ENCODE measurements at places on chromosomes 13 and 19.
A peak's percentile ranks its signal among the peaks of the same experiment; 100 is the strongest.

GRCh38 chr13:48680756-48681392 is 27.1 kb downstream of the CYSLTR2 start:
- no peak for DNase-seq

GRCh38 chr13:34416971-34417380 is 525.1 kb upstream of the NBEA start:
- no peak for DNase-seq

- no peak for DNase-seq
Observed at GRCh38 chr13:94556621-94557020, 39.3 kb downstream of the TGDS start.

GRCh38 chr19:10936661-10937084 is 8.1 kb downstream of the TIMM29 start:
- peak; percentile 59 for DNase-seq

DNA sequence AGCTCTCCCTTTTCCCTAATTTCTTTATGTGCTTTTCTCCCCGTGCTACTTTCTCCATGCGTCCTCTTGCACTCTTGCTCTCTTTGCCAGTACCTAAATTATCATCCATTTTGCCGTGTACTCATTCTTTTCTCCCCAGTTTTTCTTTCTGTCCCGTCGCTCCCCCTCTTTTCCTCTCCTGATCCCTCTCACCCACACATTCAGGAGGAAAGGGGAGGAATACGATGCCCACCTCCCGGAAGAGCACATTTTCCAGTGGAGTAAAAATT is 821 bp downstream of the ZNF616 start:
- no peak for DNase-seq

DNA sequence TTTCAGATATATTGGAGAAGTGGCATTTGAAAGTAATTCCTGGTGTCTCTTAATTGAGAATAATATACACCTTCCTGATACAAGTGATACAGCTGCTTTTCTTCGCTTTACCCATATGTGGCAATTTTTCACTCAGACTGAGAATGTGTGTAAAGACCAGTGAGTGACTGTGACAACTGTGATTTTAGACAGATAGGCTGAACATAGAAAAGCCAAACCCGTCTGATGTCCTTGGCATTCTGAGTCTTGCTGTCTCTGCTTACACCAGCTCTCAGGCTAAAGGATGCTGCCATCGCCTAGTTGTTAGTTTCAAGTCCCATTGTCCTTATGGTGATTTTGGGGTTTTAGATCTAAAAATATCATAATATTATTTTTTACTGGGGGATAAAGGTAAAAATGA is 492.6 kb downstream of the RFC3 start:
- DNase-seq, result peak; percentile 12

GRCh38 chr13:53042877-53043276 is 14.3 kb downstream of the OLFM4 start:
- DNase-seq, result no peak

DNA sequence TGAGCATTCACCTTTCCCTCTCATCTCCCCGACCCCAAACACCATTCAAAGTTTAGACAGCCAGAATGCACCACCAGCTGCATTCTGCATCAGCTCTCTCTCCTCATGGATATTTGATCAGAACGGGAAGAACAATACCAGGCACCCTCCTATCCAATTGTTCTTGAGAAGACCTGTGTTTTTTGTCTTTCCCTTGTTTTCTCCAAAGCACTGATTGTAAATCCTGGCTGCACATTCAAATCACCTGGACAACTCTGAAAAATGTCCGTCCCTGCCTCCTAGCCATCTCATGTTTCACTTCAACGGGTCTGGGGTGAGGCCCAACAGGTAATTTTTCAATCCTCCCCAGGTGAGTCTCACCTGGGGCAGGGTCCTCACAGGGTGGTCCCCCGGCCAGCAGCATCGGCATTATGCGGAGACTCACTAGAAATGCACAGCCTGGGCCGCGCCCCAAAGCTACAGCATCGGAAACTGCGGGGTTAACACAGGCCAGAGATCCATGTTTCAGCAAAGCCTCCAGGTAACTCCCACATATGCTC is 5.5 kb downstream of the IRS2 start:
- DNase-seq, result no peak

DNA sequence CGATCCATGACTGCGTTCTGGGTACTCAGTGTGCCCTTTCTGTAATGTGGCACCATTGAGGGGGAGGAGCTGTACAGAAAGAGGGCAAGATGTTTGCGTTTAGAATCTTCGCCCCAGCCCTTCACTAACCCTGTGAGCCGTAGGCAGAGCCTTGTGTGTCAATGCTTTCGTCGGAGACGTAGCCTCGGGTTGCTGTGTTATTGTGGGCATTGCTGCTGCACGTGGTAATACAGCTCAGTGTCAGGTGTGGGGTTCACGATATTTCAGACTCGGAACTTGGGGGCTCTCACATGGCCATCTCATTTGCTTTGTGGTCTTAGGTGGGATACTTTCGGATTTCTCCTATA is 6.1 kb downstream of the RPS9 start:
- DNase-seq, result no peak

- DNase-seq, result no peak
Observed at GRCh38 chr13:112876305-112877000, 92.6 kb upstream of the MCF2L start.

Data from spinal cord (tissue), 10 donors.